ENCODE measurements at places on chromosomes 16 and 17.

DNA sequence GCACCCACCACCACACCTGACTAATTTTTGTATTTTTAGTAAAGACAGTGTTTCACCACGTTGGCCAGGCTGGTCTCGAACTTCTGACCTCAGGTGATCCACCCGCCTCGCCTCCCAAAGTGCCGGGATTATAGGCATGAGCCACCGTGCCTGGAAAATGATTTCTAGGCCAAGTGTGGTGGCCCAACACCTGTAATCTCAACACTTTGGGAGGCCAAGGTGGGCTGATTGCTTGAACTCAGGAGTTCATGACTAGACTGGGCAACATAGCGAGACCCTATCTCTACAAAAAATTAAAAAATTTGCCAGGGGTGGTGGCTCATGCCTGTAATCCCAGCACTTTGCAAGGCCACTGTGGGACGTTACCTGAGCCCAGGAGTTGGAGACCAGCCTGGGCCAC is 11.0 kb upstream of the BAIAP3 start:
- no peak for DNase-seq

- DNase-seq, result peak; percentile 94
These were observed 26.3 kb upstream of the HS3ST2 start for GRCh38 chr16:22787466-22788192.

DNA sequence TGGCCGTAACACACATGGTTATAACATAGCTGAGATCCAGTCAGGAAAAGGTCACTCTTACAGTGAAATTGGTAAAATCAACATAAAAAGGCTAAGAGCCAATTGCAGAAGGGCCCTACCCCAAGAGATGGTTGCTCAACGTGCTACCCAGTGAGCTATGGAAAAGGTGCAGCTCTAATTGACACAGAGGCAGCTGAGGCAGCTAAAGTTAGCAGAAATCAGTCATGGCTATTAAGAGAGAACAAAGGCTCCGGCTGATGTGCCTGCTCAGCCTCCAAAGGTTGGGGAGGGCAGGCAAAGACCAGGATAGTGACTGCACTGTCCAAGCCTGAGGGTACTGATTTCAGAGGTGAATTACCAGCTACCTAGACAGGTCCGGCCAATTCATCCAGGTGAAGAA is 76.5 kb upstream of the ATP2A3 start:
- no peak for DNase-seq

DNA sequence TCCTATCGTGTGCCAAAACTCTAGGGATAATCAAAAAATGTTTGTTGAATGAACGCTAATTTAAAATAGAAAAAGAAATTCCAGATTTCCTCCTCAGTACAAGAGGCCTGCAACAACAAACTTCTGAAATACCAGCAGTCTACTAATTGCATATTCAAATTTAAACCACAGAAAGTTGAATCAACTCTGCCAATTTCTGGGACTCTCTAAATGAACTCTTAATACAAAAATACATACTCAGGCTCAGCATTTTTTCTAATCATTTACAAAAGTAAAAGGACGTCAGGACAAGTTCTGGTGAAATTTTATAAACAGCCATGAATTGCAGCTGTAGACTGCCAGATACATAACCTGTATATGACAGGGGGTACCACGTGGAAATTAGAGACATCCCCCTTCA is 49.0 kb downstream of the KANSL1 start:
- no peak for DNase-seq

- DNase-seq, result no peak
These were observed 34.1 kb downstream of the TLE7 start for GRCh38 chr16:71407731-71408130.

GRCh38 chr16:86257546-86257945 is 252.8 kb upstream of the FOXF1 start:
- no peak for DNase-seq

GRCh38 chr16:86398622-86399021 is 111.7 kb upstream of the FOXF1 start:
- peak; percentile 75 for DNase-seq

- no peak for DNase-seq
These were observed 18.0 kb downstream of the WSCD1 start for GRCh38 chr17:6088141-6088540.

DNA sequence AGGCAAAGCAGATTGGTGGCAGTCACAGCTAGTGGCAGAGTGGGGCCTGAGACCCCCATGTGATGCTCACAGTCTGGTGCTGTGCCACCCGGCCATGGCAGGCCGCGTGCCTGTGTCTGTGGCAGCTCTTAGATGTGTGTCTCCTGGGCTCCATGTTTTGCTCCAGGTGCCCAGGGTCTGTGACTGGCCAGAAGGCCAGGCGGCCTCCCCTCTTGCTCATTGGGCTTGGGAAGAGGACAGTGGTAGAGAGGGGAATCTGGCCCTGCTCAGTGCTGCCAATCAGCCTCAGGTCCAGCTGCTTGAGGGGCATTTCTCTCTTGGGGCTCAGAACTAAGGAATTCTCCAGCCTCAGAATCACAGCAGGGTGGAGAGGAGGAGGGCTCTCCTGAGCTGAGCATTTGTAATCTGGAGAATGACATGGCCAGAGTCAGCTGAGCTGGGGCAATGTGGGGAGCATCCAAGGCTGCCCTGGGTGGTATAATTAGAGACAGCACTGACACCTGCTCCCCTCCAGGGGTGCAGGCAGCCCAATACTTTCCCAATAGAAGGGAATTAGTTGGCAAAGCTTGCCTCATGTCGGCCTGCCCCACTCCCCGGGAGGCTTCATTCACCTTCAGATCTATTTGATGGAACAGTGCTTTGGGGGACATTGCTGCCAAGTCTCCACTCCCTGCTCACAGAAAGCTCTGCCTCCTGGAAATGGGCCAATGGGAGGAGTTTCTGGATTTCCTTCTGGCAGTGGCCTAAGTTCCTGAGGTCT is 2.7 kb upstream of the LASP1NB start:
- peak; percentile 77 for DNase-seq

DNA sequence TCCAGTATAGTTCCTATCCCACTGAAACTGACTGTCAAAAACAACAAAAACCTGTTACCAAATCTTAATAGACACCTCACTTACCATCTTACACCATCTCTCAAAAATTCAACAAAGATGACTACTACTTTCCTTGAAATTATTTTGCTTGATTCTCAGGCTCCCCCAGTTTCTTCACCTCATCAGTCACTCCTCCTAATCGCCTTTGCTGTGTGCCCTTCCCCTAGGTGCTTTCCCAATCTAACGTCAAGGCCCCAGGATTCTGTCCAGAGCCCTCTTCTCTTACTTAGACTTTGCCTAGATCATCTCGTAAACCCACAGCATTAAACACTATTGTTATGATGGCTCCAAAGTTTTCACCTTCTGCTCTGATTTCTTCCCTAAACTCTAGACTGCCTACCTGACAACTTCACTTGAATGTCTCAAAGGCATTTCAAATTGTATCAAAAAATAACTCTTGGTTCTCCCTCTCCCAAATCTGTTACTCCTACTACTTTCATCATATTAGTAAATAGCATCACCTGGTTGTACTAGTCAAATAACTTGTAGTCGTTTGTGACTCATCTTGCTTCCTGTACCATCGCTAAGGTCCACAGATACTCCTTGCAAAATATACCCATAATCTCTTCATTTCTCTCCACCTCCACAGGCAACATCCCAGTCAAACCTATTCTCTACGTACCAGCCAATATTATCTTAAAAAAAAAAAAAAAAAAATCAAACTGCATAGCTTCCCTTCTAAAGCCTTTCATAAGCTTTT is 18.0 kb downstream of the C16orf87 start:
- DNase-seq, result no peak

- DNase-seq, result peak; percentile 56
These were observed 346.6 kb downstream of the PMP22 start for GRCh38 chr17:14918540-14918939.

- DNase-seq, result no peak
These were observed 4.0 kb upstream of the MRPS34 start for GRCh38 chr16:1776991-1777374.

GRCh38 chr16:3388325-3388724 is 12.5 kb downstream of the ZSCAN32 start:
- no peak for DNase-seq

- no peak for DNase-seq
These were observed 48.8 kb downstream of the HSD17B2 start for GRCh38 chr16:82083710-82084353.

- DNase-seq, result no peak
These were observed 61.5 kb downstream of the SLC39A11 start for GRCh38 chr17:73030995-73031394.

GRCh38 chr17:21510686-21511362 is 134.7 kb downstream of the KCNJ12 start:
- DNase-seq, result no peak

DNA sequence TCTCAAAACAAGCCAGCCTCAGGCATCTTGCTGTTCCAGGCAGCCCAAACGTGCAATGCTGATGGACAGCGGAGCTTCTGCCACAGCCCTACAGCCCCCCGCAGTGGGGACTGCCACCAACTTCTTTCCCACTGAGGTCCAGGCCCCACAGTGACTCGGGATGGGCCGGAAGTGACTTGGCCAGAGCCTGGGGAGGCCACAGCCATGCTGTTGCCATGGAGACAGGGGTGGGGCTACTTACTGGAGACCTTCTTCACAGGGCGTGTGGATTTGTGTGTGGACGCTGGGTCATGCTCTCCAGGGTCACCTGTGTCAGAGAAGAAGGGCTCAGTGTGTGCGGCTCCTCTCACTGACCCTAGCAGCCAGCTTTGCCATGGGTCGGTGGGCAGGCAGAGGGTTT is 15.0 kb downstream of the TRIM25 start:
- DNase-seq, result no peak

DNA sequence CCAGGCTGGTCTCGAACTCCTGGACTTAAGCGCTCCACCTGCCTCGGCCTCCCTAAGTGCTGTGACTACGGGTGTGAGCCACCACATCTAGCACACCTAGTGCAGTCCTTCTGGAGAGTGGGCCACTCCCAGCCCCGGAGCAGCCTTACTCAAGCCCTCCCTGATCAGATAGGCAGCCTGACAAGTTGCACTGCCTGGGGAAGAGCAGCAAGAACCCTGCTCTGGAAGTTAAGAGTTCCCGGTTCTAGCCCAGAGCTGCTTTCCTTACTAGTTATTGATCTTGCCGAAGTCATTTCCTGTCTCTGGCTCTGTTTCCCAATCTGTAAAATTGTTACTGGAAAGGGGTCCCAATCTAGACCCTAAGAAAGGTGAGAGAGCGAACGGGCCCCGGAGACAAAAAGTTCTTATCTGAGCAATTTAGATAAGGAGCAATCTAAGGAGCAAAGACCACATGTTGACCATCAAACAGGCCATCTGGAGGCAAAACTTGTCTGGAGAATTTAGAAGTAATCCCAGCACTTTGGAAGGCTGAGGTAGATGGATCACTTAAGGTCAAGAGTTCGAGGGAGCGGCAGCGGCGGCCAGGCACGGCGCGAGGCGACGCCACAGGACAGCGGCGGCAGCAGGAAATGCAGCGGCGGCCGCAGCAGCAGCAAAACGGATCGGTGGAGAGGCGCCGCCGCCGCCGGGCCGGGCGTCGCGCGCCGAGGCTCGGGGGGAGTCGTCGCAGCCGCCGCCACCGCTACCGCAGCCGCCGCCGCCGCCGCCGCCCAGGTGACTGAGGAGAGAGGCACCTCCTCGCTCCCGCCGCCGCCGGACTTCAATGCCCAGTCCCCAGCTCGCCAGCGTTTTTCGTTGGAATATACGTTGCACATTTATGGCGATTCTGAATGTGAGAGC is 4.3 kb upstream of the NAGLU start:
- peak; percentile 41 for DNase-seq

DNA sequence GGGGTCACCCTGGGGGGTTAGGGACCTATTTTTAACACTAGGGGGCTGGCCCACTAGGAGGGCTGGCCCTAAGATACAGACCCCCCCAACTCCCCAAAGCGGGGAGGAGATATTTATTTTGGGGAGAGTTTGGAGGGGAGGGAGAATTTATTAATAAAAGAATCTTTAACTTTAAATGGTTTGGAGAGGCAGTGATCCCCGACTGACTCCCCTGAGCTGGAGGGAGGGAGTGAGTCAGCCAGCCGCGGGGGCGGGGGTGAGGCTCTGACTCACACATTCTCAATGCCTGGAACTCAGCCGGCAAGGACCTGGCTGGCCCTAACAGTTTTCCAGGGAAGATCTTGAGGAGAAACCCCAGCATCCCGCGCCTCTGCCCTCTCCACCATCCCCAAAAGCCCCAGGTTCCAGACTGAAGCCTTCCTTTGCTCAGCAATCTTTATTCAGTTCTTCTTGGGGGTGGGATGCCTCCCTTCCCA is 1.5 kb downstream of the HCFC1R1 start:
- peak; percentile 98 for DNase-seq

GRCh38 chr17:45393411-45393810 is 39.3 kb downstream of the ARHGAP27 start:
- no peak for DNase-seq

- no peak for DNase-seq
These were observed 553 bp upstream of the RAB11FIP4 start for GRCh38 chr17:31390748-31391495.

- no peak for DNase-seq
These were observed 113.5 kb downstream of the NPIPB5 start for GRCh38 chr16:22624038-22624799.

DNA sequence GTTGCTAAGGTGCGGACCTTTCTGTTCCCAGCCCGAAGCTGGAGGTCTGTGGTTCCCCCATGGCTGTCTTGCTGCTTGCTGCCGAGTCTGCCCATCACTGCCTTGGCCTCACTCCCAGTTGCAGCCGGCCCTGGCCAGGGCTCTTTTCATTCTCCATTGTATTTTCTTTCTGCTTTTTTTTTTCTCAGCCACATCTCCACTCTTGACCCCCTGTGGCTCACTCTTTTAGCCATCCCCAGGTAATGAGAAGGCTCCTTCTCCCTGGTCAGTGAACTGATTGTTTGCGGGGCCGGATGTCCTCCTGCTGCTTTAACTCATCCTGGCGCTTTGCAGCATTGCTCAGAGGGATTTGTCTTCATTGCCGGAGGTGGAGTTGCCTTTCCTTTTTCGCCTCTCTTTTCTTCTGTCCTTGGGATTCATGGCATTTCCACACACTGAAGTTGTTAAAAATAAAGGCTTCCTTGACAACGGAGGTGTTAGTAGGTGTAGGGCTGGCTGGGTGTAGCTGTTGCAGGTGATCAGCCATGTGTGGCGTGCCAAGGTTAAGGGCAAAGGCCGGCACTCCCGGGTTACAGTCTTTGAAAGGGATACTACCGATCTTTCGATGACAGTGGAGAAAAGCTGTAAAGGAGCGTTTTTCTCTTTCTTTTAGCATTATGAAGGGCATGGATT is 34.1 kb downstream of the MAP2K6 start:
- DNase-seq, result no peak

DNA sequence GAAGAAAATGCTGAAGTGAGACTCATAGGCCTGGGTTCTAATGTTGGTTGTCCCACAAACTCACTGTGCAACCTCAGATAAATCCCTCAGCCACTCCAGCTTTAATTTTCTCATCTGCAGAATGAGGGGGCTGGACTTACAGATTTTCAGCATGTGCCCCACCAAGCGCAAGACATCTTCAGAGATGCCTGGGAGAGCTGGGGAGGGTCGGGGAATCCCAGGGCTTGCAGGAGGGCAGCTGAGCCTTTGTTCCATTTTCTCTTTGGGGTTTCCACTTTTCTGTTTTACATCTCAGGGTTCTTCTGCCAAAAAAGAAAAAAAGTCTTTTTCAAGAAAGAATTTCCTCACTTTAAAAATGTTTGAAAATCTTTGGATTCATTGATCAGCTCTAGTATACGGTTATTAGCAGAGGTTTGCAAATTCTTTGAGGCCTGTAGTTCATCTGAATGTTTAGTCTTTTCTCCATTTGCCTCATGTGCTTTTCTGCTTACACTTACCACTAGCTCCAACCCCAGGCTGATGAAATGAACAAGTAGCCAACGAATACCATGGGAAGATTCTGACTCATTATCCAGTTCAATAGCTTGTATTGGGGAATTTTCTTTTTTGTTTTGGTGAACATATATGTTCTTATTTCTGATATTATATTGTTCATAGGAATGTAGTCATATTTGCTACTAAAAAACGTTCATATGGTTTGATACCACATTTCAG is 56.4 kb downstream of the CHD9 start:
- peak; percentile 56 for DNase-seq

GRCh38 chr16:11423315-11424117 is 78.3 kb downstream of the RMI2 start:
- no peak for DNase-seq

Data from fibroblast of skin of abdomen (primary cell).